CD4-positive, alpha-beta memory T cell (primary cell): ENCODE measurements at places on chromosomes 13 and 19. TPM values are rescaled to one million over a fixed set of nuclear protein-coding genes. Genes with fewer than 3 reads are reported as not detected.

Gene ARL11
- total RNA-seq: 0.55 TPM

Gene SEMA6B
- 2.7 TPM for total RNA-seq

Gene PRDX2
- total RNA-seq: 116 TPM

GRCh38 chr19:17292301-17293074 is 10.7 kb downstream of the ABHD8 start:
- peak overlapping the region; percentile 20 for H3K27ac ChIP-seq
- H3K4me3 ChIP-seq: peak overlapping the region; percentile 75
- no peaks in the 10 kb centered on the region for H3K36me3 ChIP-seq
- no peaks in the 10 kb centered on the region for H3K27me3 ChIP-seq
- DNase-seq: peak; percentile 84
- H3K4me1 ChIP-seq: peaks cover 6% of the 10 kb centered on the region

GRCh38 chr13:71644579-71644978 is 222.4 kb downstream of the DACH1 start:
- H3K4me3 ChIP-seq: no peak overlapping the region
- H3K27ac ChIP-seq: no peak overlapping the region
- H3K36me3 ChIP-seq: no peaks in the 10 kb centered on the region
- no peaks in the 10 kb centered on the region for H3K27me3 ChIP-seq

- H3K4me3 ChIP-seq: no peak overlapping the region
- no peaks in the 10 kb centered on the region for H3K27me3 ChIP-seq
- H3K27ac ChIP-seq: no peak overlapping the region
- no peaks in the 10 kb centered on the region for H3K36me3 ChIP-seq
- DNase-seq: no peak
- H3K4me1 ChIP-seq: peaks cover 1% of the 10 kb centered on the region
Measured at GRCh38 chr13:22121146-22121739, 450.4 kb downstream of the FGF9 start.
